Hepatic stellate cell (primary cell): ENCODE measurements at places on chromosomes 2 and 18.
A peak's percentile ranks its signal among the peaks of the same experiment; 100 is the strongest.

DNA sequence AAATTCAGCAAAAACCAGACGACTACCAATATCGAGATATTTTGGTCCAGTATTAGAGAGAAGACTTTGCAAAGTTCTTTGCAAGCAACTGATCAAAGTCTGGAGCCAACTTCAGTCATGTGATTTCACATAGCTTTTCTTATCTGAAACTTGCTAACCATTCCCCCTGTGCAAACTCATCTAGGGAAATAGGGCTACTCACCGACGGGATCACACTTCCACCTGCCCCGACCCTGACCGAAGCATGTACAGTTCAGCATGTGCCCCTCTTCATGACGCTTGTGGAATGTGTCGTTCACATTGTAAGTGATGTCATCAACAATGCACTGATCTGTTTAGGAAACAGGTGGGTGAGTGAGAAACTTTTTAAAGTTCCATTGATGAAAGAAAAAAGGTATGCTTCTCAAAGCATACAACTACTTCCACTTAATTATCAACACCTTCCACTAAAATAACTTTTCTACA lies 15.4 kb downstream of the FN1 start:
- DNase-seq, result no peak

DNA sequence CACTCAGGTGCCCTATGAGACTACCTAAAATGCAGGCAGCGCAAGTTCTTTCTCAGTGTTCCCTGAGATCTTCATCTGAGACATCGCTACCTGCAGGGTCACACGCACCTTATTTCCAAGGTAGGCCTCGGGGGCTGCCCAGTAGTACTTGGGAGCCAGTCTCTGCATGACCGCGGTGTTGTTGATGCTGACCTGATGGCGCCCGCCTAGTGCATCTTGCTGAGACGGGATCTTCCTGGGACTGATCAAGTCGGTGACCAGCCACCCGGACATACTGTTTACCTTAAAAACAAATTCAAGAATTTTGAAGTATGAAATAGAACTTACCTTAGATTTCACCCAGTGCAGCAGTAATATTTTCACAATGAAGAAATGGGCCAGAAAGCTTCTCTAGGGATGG lies 80.1 kb downstream of the LAMA1 start:
- DNase-seq, result no peak

DNA sequence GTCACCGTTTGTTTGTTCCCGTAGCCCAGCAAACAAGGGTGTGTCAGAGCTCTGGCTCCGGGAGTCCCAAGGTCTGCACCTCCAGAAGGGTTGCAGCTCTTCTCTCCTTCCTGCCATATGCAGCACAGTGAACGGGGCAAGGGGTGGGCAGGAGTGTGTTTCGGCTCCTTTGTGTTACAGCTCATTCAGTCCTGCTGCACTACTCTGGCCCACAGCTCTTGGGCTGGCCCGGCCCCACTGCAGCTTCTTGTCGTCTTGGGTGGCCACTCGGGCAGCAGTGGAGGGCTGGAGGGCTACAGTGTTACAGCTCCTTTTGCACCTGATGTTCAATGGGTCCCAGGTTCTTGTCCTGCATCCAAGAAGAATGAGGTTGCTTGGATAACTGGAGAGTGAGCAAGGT lies 408.3 kb downstream of the DCC start:
- no peak for DNase-seq

DNA sequence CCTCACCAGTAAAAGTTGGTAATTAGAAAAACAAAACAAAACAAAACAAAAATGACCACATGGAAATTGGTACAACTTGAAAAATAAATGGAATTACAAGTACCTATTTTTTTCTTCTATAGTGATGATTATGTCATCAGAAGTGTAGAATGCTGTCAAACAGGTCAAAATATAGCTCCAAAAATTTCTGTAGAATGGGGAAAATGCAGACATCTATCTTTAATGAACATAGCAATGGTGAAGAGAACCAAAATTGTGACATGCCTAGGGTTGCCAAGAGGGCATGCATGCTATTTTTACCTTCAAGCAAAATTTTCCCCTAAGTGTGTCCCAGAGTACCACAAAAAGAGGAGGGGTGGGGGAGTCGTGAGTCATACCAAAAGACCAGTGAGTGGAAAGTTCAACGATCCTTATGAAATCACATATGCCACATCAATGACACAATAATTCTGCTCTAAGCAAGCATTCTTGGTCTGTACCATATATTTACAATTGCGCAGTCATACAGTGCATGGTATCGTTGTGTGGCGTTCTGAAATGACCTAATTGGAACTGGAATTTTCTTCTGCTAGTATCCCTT lies 1436.4 kb downstream of the SUCLG1 start:
- DNase-seq, result no peak

GRCh38 chr2:188295067-188295685 lies 3.5 kb downstream of the GULP1 start:
- DNase-seq, result no peak

GRCh38 chr2:46076251-46076650 lies 221.0 kb upstream of the EPAS1 start:
- no peak for DNase-seq

GRCh38 chr2:209965723-209966122 lies 36.7 kb upstream of the RPE start:
- no peak for DNase-seq

DNA sequence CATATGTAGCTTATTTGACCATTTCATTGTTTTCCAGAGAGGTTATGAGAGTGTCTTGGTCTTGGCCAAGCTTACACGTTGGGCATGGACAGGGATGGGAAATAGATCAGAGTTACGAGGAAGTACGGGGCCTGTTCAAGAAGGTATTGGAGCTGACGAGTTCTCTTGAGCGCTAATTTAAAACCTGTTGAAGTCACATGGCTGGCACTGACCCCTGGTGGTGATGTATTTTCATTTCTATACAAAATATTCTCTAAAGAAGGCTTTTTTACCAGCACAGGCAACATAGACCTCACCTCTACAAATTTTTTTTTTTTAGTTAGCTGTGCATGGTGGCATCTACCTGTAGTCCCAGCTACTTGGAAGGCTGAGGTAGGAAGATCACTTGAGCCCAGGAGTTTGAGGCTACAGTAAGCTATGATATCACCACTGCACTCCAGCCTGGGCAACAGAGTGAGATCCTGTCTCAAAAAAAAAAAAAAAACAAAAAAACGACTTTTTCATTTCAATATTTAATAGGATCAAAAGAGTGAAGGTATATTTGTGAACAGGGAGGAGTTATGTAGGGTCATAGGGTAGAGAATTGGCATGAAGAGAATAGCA lies 19.6 kb downstream of the UGP2 start:
- peak; percentile 20 for DNase-seq

DNA sequence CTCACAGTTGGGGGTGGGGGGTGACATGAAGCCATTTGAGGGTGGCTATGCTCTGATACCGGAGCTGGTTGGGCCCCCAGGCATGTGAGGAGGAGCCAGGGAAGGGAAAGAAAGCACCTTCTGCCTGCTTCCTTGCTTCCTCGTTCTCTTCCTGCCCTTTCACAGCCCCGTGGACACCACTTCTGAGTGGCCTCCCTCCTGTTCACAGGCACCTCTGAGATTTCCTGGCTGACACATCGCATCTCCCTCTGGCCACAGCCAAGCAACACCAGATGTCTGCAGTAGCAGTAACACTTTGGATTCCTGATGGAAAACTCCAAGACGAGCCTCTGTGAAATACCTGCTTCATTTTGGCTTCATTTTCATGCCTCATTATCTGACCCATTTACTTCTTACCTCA lies 64.7 kb upstream of the ST3GAL5 start:
- DNase-seq, result no peak

DNA sequence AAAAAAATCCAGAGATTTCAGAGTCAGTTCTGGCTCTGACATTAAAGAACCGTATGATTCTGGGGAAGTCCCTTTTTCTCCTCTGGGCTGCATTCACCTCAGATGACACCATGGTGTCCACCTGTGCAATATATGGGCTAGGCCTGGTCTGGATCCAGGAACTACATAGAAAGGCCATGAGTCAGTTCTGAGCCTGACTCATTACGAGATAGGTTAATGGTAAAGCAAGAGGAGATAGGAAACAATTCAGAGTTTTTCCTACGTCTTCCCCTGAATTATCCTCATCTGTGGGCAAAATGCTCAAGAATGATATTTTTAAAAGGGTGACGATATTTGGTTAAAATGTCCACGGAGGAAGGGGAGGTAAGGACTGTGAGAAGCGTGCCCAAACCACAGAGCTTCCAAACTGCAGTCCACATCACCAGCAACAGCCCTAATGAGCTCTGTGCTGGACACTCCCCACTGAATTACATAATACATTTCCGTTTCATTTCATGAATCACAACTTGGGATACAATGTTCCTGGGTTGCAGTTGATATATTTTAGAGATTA lies 180.1 kb upstream of the OSR1 start:
- DNase-seq, result peak; percentile 40

- no peak for DNase-seq
Measured at GRCh38 chr2:237540223-237540775, 26.1 kb upstream of the PRLH start.

GRCh38 chr18:25518716-25519053 lies 166.7 kb upstream of the ZNF521 start:
- DNase-seq, result no peak

GRCh38 chr2:133952896-133953295 lies 301.0 kb upstream of the MGAT5 start:
- DNase-seq, result no peak

GRCh38 chr2:85539361-85540132 lies 579 bp downstream of the MAT2A start:
- peak; percentile 45 for DNase-seq

DNA sequence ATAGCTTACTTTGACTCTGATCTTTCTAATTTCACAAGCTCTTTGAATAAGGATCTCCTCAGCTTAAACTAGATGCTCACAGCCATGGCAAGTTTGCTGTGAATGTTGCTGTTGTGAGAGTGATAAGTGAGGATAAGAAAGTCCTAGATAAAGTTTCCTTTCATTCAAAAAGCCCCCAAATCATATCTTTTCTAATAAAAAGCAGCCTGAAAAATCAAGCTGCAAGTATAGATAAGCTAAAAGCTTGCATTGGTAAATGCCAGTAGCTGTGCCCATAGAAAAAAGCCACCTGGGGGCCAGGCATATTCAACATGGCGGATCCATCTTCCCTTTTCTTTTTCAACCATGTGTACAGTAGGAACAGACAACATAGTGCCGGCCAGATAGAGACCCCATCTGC lies 4.3 kb downstream of the NLRC4 start:
- no peak for DNase-seq
